ENCODE measurements at places on chromosomes 3 and 15. TPM values are rescaled to one million over a fixed set of nuclear protein-coding genes. Genes with fewer than 3 reads are reported as not detected.
A peak's percentile ranks its signal among the peaks of the same experiment; 100 is the strongest.

The OCA2 gene
- 0.50 TPM for total RNA-seq

DNA sequence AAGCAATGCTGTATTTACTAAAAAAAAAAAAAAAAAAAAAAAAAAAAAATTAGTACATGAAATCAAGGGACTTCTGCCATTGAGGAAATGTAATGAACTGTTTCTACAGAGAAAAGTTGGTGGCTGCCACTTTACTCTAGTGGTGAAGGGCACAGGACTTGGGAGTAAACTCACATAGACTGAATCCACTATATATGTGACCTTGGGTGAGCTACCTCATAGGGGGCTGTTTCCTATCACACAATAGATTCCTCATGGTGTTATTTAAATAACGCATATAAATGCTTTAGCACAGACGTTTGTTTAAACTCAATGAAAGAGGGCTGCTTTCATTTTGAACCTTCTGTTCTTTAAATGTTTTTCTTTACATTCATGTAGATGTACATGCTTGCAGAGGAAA, 25.8 kb downstream of the TERC start:
- no peak for DNase-seq

DNA sequence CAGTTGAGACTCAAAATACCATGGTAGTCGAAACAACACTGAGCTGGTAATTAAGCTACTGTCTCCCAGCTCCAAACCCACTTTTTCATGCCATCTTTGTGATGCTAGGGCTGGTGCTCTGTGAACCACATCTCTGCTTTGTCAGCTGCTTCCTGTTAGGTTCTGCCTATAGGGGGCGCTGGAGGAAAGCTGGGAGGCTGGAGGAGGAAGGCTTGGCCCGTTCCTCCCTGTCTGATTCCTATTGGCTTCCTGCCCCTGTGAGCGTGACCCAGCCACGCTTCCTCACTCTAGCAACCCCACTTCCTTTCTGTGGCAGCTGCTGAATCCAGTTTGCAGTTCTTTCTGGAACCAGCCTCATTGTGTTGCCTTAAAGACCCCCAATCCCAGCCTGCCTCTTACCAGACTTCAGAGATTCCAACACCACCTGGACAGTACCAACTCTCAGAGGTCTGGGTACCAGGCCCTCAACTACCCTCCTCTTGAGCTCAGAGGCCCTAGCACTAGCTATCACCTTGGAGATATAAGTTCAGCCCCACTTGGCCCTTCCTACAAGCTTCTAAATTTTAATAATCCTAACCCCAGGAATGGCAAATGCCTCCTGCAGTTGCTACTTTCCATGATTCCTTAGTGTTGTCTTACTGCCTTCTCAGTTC, 120.9 kb downstream of the ERC2 start:
- peak; percentile 11 for DNase-seq

GRCh38 chr3:186930143-186930640, at the start of gene ST6GAL1:
Gene ST6GAL1, plus strand, starts transcription at chr3:186930526. Its CDS starts 112,178 bp downstream, at chr3:187042704.
- DNase-seq = peak; percentile 93

The TRPM1 gene
- not detected for total RNA-seq

The SCAANT1 gene
- total RNA-seq = not detected

- DNase-seq = no peak
Observed at GRCh38 chr3:19757773-19758172, 176.2 kb downstream of the EFHB start.

DNA sequence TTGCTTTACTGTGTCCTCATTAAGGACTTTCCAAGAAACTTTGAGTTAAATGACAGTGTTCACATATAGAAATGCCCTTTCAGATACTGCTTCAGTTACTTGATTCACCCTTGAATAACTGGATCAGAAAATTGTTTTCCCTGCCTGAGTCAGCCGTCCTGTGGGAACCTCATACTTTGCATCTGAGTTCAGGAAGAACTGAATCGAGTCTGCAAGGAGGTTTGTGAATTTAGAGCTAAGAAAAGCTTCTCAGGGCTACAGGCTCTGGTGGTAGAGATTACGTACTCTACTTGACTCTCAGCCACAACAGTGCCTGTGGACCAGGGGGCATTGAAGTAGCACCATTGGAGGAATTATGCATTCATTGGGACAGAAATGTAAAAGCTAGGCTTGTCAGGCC, 252.4 kb upstream of the C2CD4B start:
- no peak for DNase-seq

DNA sequence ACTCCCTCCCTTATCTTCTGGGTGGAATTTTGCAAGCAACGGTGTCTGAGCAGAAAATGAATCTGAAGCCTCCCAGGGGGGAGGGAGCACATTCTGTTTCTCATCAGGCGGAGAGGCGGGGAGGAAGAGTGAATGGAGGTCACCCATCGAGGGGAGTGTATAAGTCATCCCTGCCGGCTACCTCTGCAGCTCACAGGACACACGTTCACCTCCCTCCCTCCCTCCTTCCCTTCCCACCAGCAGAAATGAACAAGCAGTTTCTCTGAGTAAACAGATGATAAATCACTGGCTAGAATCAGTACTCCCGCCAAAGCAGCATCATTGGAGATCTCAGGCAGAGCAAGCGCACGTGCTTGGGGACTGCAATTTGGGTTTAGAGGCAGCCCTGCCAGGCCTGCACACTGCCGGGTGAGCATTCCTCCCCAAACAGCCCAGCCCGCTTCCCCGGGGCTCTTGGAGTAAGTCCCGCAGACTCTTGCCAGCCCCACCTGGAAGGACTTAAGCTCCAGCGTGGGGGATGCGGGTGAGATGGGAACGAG, 38.3 kb downstream of the CPN2 start:
- peak; percentile 79 for DNase-seq

- no peak for DNase-seq
Observed at GRCh38 chr3:172536993-172537419, 13.8 kb upstream of the TNFSF10 start.

GRCh38 chr3:193134856-193135255, 106.2 kb upstream of the PLAAT1 start:
- DNase-seq = no peak

- peak; percentile 90 for DNase-seq
Observed at GRCh38 chr3:119579366-119580066, at the start of gene ADPRH. Gene ADPRH, plus strand, starts transcription at chr3:119579492. Its CDS starts 2,678 bp downstream, at chr3:119582170.

The PPP1R14D gene
- total RNA-seq = not detected

DNA sequence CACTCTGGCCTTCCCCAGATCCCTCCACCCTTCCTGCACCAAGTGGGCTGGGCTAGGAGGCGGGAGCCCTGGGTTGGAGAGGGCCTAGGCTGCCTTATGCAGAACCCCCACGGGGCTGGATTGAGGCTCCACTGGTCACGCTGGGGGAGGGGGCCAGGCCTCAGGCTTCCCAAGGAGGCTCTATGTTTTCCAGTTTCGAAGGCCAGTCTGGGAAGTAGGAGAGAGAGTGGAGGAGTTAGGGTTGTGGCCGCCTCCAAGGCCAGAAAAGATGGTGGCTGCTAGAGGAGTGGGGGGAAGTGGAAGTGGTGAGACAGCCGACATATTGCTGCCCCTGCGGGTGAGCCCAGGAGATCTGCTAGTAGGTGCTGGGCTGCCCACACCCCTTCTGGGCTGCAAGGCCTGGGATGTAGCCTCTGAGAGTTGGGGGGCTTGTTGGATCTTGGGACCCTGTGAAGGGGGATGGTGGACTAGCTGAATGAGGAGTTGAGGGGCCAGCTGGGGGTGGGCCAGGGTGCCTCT, 1.2 kb downstream of the GNAI2 start:
- DNase-seq = peak; percentile 80

GRCh38 chr3:186946756-186947375, 16.5 kb downstream of the ST6GAL1 start:
- DNase-seq = no peak

- DNase-seq = no peak
Observed at GRCh38 chr3:155313916-155314315, 20.4 kb upstream of the STRIT1 start.

- DNase-seq = no peak
Observed at GRCh38 chr3:142215106-142215505, 10.3 kb downstream of the GK5 start.

GRCh38 chr15:100175406-100176114, 166.2 kb downstream of the ADAMTS17 start:
- DNase-seq = no peak

The ROBO1 gene
- total RNA-seq = 13.5 TPM

- no peak for DNase-seq
Observed at GRCh38 chr3:132290833-132291232, 26.4 kb upstream of the ACP3 start.

DNA sequence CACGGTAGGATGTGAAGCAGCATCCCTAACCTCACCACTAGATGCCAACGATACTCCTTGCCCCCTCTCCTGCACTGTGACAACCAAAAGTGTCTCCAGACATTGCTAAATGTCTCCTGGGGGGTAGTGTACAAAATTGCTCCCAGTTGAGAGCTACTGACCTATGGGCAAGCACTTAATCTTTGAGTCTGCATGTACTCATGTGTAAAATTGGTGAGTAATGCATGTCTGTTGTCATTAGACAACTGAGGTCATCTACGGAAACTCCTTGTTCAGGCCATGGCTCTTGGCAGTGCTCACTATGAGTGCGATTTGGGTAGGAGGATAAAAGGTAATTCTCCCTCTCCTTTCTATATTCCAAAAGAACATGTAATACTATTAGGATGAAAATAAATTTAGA, 29.2 kb downstream of the PDHB start:
- no peak for DNase-seq

DNA sequence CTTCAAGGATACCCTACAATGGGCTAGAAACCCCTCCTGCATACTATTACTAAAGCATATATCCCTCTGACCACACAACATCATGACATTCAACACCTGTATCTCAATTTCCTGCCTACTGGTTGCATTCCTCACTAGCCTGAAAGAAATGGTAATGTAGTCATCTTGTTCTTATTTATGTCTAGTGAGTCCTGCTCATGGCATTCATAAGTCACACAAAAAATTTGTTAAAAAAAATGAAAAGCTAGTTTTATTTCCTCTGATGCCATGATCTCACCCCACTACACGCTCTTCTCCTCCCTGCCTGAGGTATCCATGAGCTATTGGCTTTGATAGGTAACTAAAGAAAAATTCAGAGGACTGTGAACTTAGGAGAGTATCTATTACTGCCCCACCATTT, 284.5 kb downstream of the ZNF385D start:
- DNase-seq = no peak

DNA sequence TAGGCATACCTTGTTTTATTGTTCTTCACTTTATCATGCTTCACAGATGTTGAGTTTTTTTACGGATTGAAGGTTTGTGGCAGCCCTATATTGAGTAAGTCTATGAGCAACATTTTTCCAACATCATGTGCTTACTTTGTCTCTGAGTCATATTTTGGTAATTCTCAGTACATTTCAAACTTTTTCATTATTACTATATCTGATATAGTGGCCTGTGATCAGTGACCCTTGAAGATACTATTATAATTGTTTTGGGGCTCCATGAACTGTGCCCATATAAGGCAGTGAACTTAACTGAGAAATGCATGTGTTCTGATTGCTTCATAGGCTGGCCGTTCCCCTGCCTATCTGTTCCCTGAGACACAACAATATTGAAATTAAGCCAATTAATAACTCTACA, 42.8 kb upstream of the NSMCE3 start:
- DNase-seq = no peak

- no peak for DNase-seq
Observed at GRCh38 chr15:42549741-42550392, 1.2 kb downstream of the HAUS2 start.

The NOX5 gene
- total RNA-seq = not detected

- DNase-seq = no peak
Observed at GRCh38 chr15:91566141-91566540, 287.4 kb upstream of the SLCO3A1 start.

Data from right cardiac atrium (tissue), 5 donors.